Stimulated activated CD8-positive, alpha-beta memory T cell treated with anti-CD3 and anti-CD28 coated beads, Interleukin-7, amount 100 ng/mL, for 1 hour (primary cell): ENCODE measurements at places on chromosomes 6 and 20.

- DNase-seq = no peak
Observed at GRCh38 chr6:6695625-6696276, 107.2 kb downstream of the LY86 start.

DNA sequence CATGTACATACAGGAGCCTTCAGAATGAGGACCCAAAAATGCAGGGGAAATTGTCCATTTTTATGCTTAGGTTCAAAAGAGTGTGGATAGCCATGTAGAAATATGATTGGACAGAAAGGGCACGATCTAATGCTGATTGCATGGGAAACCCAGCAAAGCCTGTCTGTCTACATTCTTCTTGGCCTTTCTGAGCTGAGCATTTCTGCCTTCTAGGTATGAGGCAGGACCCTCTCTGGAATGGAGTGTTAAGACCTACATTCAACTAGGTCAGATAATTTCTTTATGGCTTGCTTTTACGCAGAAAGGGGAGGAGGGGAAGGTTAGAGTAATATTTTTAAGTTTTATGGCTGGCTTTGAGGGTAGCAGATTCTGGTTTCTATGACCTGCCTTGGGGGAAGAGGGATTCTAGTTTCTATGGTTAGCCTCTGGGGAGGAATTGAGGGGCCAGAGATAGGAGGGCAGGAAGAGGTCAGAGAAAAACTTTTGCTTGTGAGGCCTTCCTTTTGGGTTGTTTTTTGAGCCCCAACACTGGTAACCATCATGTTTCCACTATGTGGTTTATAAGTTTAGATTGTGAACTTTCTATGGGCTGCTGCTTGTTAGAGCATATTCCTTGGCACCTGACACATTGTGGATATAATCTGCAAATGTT lies 63.5 kb downstream of the LYRM2 start:
- DNase-seq = no peak

GRCh38 chr20:48234951-48235350 lies 449.7 kb upstream of the SULF2 start:
- DNase-seq = no peak

DNA sequence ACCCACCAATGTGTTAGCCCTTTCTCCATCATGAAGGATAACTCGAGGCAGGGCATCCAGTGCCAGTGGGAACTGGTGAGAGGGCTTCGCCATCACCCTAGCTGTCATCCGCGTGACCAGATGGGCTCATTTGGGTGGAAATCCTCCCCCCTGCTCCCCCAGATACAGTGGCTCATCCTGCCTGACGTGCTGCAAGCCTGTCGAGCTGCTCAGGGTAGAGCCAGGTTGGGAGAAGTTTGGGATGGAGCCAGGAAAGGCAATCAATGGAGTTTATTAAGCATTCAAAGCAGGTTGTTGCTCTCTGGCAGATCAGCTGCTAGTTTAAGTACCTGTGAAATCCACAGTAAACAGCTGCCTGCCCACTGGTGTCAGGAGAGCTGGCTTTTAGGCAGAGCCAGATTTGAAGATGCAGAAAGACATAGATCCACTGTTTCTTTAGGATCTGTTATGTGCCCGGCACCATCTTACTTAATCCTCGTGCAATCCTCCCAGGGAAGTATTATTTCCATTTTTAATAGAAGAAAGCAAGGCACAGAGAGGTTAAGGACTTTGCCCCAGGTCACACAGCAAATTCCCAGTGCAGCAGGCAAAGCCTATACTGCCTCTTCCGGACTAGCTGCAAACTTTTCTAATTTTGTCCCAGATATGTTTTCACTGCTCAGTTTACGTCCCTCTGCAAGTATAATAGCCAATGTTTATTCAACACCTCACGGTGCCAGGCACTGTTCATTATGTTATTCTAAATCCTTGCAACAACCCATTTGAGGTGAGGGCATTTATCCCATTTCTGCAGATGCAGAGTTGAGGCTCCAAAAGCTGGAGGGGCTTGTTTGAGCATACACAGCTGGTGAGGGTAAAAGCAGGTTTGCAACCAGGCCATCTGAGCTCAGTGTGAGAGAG lies 54.1 kb upstream of the KCNG1 start:
- no peak for DNase-seq

- no peak for DNase-seq
Observed at GRCh38 chr20:48819821-48820648, 7.8 kb downstream of the PREX1 start.

DNA sequence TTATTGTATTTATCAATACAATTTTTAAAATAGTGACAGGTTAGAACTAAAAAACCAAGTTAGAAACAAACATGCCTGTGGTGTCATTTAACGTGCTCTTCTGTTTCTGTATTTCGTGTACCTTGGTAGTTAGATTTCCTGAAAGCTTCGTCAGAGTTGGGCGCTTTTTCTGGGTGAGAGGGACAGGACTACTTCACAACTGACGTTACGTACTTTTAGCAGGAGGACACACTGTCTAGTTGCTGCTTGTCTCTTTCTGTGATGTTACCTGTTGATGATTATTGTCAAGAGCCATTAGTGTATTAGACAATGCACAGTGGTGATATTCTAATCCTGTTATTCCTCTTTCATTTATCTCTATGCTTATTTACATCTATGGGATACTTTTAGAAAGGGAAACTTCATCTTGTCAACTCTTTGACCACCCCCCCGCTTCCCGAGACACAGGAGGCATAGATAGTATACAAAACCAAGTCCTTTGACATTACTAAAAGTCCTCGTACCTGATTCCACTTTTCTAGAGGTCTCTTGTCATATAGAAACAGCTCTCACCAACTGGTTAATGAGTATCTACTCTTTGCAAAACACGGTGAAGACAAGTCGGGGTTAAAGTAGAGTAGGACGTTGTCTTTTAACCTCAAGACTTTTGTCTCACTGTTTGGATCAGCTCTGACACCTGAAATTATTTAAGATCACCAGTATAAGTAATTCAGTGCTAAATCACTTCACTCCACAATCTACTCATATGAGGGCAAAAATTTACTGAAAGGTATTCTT lies 96.3 kb downstream of the LYRM2 start:
- DNase-seq = no peak

GRCh38 chr6:11634948-11635347 lies 97.4 kb downstream of the TMEM170B start:
- no peak for DNase-seq

DNA sequence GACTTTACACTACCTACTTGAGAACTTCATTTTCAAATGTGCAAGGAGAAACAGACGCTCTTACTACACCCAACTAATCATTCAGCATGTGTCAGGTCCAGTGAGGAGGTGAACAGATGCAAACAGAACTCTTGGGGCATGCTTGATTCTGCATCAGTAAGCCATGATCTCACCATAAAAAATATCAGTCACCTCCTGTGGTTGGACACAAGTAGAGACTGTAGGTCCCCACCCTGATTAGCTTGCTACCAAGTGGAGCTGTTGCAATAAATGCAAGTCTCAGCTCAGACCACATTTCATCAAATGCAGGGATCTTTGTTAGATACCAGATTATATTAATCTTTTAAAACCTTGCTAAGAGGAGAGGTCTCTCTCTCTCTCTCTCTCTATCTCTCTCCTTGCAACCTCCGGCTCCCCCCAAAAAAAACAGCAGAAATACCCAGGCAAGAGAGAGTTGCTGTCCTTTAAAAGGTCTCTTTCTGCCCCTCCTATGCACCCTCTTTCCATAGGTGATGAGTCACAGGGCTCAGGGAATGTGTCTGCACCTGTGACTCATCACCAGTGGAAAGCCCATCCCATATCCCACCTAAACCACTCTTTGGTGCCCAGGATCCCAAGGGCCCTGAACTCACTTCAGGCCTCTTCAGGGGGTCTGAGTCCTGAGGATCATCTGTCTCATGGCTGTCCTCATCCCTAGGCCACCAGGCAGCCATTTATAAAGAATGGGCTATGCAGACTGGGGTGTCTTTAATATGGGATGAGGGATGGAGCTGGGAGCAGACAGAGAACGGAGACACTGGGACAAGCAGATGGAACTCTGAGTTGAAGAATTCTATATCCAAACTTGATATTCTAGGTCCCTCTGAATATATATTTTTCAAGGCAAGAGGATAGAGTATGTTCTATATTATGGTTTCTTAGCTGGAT lies 154.5 kb downstream of the QRSL1 start:
- no peak for DNase-seq

GRCh38 chr6:68328156-68328555 lies 306.9 kb upstream of the ADGRB3 start:
- no peak for DNase-seq
